ENCODE measurements at places on chromosomes 4 and X.

DNA sequence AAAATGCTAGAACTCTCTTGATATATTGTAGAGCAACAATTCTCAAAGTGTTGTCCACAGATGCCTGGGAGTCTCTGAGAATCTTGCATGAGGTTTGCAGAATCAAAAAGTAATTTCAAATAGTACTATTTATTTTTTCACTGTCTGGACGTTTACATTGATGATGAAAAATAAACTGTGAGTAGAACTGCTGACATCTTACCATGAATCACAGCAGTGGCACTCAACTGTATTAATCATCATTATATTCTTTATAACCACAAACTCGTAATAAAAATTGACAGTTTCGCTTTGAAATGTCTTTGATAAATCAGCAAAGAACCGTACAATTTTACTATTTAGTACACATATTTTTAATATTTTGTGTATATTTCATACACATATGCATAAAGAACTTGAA lies 94.5 kb downstream of the NAF1 start:
- no peak for DNase-seq

- no peak for DNase-seq
Measured at GRCh38 chr4:140904904-140905303, 148.7 kb upstream of the TBC1D9 start.

GRCh38 chr4:165088366-165088765 lies 24.3 kb downstream of the TMEM192 start:
- DNase-seq, result no peak

- DNase-seq, result no peak
Measured at GRCh38 chr4:124432500-124432899, 280.0 kb downstream of the ANKRD50 start.

DNA sequence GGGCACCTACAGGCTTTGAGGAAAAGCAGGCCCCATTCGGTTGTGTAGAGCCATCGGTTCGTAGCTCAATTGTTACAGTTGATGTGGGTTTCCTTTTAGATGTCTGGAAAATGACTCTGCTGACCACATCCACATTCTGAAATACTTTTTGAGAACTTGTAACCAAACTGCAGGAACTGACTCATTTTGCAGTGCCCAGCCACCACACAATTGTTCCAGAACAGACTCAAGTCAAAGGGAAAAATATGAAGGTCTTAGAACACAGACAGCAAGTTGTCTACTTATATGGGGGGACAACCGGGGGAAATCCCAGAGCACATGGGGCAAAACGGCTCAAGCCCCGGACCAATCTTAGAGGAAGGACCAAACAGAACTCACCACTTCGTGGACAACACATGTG lies 557.6 kb upstream of the DIPK2B start:
- no peak for DNase-seq

GRCh38 chrX:36609616-36610585 lies 398.3 kb upstream of the FAM47C start:
- no peak for DNase-seq

- no peak for DNase-seq
Measured at GRCh38 chr4:151624626-151625565, 135.9 kb downstream of the GATB start.

- no peak for DNase-seq
Measured at GRCh38 chr4:1317177-1318045, 27.7 kb downstream of the MAEA start.

DNA sequence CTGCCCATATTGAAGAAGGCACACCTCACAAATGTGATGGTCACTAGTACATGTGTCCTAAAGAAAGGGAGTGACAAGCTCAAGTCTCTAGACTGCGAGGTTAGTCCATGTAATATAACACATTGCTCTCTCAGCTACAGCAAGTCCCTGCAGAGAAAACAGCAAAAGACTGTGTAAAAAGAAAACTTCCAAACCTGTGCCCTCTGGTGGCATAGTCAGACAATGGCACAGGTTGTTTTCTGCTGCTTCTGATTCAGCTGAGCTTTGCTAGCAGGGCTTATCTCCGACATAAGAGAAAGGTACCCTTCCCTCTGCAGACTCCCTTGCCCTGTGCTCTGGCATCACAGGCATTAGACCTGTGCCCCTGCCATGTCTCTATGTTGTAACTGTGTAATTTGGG lies 1.4 kb upstream of the SERPINA7 start:
- DNase-seq, result no peak

- DNase-seq, result no peak
Measured at GRCh38 chrX:30597216-30598012, 19.8 kb upstream of the TASL start.

DNA sequence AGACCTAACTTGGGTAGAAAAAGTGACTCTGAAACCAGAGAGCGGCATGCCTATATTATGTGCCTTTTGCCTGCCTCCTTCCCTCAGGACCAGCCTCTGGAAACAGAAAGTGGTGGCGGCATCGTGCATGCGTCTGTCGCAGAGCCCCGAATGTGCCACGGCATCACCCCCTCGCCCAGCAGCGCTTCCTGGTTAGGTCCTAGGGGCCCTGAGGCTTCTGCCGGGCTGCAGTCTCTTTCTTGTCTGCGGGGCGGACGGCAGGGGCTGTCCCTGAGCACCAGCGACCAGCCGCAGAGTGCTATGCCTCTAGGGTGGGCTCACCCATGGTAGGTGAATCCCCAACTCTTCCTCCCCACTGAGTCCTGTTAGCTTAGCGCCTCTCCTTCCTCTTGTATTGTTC lies 68.7 kb downstream of the VSIG4 start:
- no peak for DNase-seq

- no peak for DNase-seq
Measured at GRCh38 chr4:145709843-145710242, 29.9 kb downstream of the C4orf51 start.

- DNase-seq, result no peak
Measured at GRCh38 chrX:147351644-147352043, 537.1 kb upstream of the CXorf51A start.

GRCh38 chr4:87213421-87214075 lies 6.9 kb downstream of the KLHL8 start:
- DNase-seq, result no peak

- DNase-seq, result no peak
Measured at GRCh38 chr4:123449362-123449761, 52.8 kb downstream of the SPRY1 start.

DNA sequence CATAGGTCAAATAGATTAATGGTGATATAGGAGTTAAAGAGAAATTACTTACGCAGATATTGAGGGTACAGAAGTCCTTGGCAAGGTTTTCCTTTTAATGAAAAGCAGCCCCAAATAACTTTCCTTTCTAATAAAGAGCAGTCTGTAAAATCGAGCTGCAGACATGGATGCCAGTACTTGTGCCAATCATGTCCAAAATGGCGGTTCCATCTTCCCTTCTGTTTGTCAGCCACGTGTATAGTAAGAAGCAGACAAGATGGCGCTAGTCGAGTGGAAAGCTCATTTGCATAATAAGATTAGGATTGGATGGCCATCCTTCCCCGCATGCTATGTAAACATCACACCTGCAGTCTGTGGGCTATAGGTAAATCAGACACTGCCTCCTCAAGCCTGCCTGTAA lies 68.5 kb downstream of the FGFBP1 start:
- no peak for DNase-seq

- DNase-seq, result no peak
Measured at GRCh38 chr4:152072001-152072485, 311.2 kb upstream of the GATB start.

DNA sequence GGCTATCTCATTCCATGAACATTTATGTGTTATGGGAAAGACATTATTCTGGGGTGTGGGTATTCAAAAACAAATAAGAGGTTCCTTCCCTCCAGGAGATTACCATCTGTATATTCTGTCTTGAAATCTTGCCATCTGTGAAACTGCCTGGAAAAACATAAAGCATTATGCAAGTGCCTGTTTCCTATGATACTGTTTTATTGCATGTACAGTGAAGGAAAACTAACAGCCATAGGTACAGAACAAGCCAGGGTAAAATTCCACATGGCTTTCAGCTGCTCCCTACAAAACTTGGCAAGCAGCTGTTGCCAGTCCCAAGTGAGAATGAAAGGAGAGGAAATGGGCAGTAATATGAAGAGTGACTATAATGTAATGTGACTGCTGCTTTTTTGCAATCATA lies 136.0 kb downstream of the GUCY2F start:
- no peak for DNase-seq

DNA sequence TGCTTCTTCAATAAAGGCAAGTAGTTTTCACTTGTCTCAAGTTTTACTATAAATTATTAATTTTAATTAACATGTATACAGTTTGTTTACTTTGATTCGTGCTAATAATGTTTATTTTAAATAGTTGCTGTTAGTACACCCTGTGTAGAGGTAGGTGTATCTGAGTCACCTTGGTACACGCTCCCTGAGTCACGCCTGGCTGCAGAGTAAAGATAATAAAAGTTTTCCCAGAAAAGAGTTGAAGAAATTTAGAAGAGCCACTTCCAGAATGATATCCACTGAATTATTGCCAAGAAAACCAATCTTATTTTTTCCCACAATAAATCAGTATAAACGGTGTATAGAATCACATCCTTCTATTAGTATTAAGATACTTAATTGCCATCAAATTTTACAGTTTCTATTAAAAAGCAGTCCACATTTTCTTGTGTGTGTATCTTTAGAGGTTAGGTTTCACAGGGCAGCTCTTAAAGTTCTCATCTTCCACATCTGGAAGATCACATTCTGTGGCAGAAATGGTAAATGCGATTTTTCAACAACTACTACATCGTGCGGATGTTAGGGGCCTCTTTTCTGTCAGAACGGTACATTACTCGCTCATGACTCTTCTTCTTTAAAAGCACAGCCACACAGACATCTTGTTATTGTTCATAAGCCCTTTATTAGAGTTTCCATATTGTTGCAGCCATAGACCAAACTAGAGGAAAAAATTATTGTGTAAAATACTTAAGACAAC lies 55.4 kb downstream of the HADH start:
- no peak for DNase-seq

DNA sequence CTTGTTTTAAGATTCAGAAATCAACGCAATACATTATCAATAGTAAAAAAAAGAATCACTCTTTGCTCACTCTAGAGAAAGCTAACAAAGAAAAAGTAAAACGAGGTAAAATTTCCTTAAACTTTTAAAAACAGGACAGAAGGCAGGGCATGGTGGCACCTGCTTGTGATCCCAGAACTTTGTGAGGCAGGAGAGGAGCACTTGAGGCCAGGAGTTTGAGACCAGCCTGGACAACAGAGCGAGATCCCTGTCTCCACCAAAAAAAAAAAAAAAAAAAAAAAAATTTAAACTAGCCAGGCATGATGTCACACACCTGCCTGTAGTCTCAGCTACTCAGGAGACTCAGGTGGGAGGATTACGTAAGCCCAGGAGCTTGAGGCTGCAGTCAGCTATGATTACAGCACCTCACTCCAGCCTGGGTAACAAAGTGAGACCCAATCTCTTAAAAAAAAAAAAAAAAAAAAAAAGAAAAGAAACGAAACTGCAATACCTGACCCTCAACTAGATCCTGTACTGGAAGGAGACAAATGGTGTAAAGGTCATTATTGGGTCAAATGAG lies 3.5 kb downstream of the CCNI start:
- DNase-seq, result no peak

- no peak for DNase-seq
Measured at GRCh38 chrX:146054311-146054710, 236.7 kb downstream of the SLITRK2 start.

GRCh38 chrX:131828482-131828881 lies 194.6 kb upstream of the STK26 start:
- DNase-seq, result no peak

- DNase-seq, result no peak
Measured at GRCh38 chr4:55951191-55951922, 2.6 kb downstream of the CEP135 start.

DNA sequence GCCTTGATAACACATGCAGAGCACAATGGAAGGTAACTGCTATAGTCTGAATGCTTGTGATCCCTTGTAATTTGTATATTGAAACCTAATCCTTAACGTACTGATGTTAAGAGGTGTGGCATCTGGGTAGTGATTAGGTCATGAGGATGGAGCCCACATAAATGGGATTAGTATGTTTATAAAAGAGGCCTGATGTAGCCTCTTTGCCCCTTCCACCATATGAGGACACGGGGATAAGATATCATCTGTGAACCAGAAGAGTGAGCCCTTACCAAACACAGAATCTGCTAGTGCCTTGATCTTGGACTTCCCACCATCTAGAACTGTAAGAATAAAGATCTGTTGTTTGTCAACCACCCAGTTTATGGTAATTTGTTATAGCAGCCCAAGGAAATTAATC lies 1074.2 kb upstream of the INTU start:
- DNase-seq, result no peak

- DNase-seq, result no peak
Measured at GRCh38 chr4:8438743-8439142, 1.8 kb downstream of the ACOX3 start.

GRCh38 chrX:13452283-13452682 lies 117.1 kb upstream of the EGFL6 start:
- no peak for DNase-seq

DNA sequence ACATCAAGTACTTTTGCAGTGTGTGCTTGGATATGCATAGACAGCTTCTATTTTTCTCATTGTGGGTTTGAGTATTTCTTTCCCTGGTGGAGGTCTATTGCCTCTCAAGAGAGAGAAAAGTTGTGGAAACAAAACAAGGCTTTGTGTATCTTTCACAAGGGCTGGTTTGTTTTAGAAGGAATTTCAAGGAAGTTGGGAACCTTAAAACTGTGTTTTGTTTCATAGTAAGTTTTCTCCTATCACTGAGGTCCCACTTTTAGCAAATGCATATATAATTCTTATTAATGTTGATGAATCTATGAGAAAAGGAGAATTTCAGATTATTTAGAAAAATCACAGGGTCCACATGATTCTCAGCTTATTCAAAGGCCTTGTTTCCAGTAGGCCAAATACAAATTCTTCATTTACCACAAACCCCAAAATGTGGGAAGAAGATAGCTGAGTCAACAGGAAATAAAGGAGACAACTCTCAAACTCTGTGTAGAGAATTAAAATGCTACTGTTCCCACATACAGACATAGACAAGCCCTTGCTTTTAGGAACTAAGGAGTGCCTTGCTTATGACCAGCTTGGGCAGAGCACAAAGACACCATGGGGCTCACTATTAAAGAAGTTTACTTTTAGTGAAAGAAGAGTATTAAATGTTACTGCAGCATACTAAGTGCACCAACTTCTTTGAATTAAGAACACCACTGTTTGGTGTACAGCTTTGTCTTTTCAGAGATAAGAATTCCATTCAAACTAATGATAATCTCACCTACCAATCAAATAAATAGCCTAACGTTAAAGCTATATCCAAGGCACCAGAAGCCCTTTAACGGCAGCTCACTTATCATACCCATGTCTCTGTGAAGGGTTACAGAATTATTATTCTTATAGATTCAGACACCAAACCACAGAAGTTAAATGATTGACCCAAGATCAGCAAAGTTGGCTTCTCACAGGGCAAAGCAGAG lies 177.4 kb upstream of the LEF1 start:
- DNase-seq, result no peak

- DNase-seq, result no peak
Measured at GRCh38 chr4:122712782-122713181, 19.7 kb upstream of the BBS12 start.

DNA sequence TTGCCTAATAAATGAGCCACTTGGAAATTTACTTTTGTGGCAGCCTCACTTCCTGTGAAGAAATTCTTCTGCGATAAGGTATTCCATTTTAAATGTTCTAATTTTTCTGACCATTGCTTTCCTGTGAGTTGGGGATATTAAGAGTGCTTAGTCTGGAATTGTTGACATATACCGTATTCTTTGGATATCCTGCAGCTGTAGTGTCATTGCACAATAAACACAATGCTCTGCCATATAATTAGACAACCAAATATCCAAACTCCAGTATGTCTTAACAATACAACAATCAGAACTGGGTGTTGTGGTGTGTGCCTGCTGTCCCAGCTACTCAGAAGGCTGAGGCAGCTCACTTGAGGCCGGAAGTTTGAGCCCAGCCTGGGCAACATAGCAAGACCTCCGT lies 99.4 kb downstream of the LUZP4 start:
- DNase-seq, result no peak

All from left colon (tissue), 2 donors.